ENCODE measurements at places on chromosomes 5 and 9. TPM values are rescaled to one million over a fixed set of nuclear protein-coding genes. Genes with fewer than 3 reads are reported as not detected.

Gene C9
- polyA plus RNA-seq, result 0.02 TPM

Gene KCNT1
- not detected for polyA plus RNA-seq

Gene PCA3
- polyA plus RNA-seq, result not detected

Gene PCDHA8
- not detected for polyA plus RNA-seq
